ENCODE measurements at places on chromosomes 4 and X.

DNA sequence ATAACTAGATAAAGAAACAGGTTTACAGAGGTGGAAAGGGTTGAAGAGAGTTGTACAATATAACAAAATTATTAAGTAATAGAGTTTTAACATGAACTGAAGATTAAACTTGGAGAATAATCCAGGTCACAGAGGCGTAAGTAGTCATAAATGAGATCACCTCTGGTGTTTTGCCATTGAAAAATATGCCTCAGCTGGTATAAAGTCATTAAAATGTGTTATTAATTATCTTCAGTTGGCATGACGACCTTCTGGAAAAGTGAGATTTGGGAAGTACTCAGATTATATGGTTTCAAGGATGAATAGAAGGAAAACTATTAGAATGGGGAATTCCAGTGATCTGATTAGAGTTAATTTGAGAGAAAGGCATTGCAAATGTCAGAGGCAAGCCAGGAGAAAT, 237.5 kb upstream of the ANXA10 start:
- no peak for DNase-seq

GRCh38 chrX:1355131-1356046, 18.8 kb downstream of the IL3RA start:
- no peak for DNase-seq

DNA sequence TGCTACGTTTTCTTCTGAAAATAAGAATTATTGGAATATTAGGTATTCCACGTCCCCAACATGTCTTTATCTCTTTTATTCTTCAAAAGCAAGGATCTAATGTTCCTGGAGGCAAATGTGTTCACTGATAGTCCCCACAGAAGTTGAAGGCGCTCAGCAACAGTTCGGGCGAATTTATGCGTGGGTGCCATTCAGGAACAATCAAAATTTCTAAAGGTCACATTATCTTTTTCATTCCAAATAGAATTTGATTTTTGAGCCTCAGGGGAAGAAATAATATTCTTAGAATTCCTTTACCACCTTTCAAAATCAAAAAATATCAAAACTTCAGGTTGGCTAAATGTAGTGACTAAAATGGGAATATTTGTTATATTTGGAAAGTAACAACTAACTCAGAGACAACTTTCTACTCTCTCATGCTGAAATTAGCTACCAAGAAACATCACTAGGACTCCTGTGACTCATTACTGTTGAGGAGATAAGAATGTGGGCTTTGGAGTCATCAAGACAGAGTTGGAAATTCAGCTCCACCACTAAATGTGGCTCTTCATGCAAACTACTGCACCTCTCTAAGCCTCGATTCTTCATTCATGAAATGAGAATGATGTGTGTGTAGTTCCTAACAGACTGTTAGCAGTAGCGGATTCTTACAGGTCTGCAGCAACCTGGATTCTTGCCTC, 72.3 kb upstream of the KIT start:
- DNase-seq: no peak

- no peak for DNase-seq
Measured at GRCh38 chrX:25012433-25012735, 3.4 kb downstream of the ARX start.

DNA sequence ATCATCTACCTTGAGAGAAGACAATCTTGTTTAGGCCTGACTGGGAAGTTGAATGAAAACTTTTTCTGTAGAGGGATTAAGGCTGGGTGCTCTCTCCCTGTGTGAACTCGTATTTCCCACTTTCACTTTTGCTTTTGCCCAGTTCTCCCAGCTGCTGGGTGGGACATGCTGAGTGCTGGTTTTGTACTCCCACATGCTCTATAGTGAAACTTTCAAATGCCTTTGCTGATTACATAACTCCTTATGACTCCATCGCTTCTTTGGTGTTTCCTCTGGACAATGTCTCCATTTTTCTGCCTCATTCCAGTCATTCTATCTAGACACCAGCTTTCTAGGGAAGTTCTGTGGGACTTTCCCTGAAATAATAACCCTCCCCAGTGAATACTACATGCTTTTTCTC, 100.5 kb downstream of the CLNK start:
- DNase-seq: peak; percentile 32

DNA sequence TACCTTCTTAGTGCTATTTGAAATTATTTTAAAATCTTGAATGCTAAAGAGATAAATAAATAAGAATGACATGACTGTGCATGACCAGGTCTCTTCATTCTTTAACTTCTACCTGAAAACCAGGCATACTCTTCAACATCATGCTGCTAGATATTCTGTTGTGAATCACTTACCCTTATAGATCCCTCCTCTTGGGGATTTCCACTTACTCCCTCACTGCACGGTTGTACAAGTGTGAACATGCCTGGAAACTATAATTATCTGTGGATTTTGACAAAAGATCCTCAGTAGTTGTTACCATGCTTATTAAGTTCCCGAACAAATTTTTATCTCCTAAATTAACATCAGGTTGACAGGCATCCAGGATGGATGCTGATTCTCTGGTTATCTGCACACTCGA, 54.3 kb downstream of the ADGRL3 start:
- DNase-seq: no peak

GRCh38 chr4:127000846-127001245, 631.9 kb upstream of the INTU start:
- DNase-seq: no peak

DNA sequence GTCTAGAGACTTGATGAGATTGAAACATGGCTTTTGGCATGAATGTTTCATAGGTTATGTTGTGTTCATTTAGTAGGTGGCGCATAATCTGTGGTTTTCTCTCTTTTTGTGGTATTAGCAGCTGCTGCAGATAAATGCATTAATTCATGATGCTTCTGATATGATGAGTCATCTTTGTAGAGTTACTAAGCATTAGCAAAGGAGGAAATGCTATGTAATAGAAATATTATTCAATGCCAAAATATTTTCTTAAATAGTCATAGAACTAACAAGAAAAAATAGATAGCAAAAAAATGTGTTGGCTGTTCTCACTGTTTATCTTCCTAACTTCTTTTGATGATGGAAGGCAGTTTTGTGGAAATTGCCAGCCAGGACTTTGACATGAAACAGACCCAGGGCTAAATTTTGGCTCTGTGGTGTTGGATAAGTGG, 3.6 kb downstream of the ZXDB start:
- DNase-seq: no peak

GRCh38 chr4:124526769-124527168, 185.8 kb downstream of the ANKRD50 start:
- DNase-seq: no peak

GRCh38 chrX:31366041-31366440, 294.2 kb upstream of the FTHL17 start:
- no peak for DNase-seq

DNA sequence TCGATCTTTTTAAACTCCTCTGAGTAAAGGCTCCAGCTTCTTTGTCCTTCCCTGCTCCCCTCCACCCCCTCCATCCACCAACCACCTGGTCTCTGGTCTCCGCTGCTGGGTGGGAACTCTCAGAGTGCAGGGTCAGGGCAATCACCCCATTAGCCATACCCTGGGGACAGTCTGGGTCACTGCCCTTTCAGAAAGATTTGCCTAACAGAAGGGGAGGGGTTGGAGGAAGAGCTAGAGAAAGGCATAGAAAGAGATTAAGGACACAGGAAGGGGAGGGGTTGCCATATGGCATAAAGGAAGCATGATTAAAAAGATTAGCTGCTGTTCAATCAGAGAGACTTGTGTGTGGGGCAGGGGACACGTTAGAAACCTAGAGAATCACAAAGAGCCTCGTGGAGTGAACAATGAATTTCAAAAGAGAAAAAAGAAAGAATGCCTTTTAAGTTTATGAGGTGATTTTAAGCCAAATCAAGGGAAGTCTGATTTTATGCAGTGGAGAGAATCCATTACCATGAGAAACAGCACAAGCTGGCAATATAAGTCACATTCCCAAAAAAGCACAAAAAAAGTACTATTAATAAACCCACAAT, 115.5 kb upstream of the ACSL4 start:
- DNase-seq: no peak

- no peak for DNase-seq
Measured at GRCh38 chrX:1464971-1465285, 12.2 kb upstream of the ASMTL start.

DNA sequence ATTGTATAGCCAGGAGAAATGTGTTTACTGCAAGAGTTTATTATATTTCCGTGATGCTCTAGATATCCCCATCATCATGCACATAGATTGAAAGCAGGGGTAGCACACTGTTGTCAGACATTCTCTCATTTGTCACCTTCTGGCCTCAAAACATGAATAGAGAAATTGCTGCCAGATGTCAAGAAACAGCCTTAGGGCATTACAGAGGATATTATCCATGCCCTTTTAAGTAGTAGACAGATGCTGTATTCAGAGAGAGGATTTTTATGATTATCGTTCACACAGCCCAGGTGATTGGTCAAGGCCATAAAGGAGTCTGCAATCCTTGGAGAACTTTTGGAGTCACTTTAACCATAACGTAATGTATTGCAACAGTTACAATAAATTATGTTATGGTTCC, 1961.5 kb upstream of the TENM3 start:
- no peak for DNase-seq

GRCh38 chr4:65665771-65666523, 4.3 kb downstream of the EPHA5 start:
- DNase-seq: no peak

GRCh38 chr4:111399623-111400022, 745.6 kb upstream of the FAM241A start:
- peak; percentile 24 for DNase-seq

DNA sequence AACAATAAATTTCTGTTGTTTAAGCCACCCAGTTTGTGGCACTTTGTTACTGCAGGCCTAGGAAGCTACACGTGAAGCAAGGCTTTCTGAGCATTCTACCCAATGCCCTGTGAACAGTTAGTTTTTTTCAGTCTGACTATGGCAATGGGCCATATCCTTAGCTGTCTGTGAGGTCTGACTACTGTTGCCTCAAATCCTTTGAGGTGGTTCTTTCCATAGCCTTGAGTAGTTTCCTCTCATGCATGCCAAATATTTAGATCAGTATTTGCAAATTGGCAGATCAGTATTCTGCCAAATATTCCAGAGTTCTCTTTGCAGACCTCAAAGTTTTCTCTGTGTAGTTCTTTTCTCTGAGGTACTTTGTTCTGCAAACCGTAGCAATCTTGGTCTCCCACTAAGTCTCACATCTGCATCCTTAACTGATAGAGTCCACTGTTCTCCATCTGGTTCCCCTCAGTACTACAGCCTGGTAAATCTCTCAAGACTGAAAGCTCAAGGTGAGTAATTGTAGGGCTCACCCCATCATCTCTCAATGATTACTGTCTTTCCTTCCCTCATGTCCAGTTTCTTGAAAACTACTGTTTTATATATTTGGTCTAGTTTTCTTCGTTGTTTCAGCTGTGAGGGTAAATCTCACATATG, 984.9 kb upstream of the INTU start:
- no peak for DNase-seq

- no peak for DNase-seq
Measured at GRCh38 chr4:123588631-123589241, 192.1 kb downstream of the SPRY1 start.

DNA sequence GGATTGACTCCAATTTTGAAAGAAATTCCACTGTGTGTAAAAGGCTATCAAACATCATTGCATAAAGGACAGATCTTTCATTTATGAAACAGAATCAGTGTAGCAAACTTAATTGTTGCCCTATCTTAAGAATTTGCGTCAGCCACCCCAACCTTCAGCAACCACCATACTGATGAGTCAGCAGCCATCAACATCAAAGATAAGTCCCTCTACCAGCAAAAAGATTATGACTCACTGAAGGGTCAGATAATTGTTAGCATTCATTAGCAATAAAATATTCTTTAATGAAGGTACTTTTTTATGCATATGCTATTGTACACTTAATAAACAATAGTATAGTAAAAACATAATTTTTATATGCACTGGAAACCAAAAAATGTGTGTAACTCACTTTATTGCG, 15.8 kb upstream of the GRSF1 start:
- no peak for DNase-seq

DNA sequence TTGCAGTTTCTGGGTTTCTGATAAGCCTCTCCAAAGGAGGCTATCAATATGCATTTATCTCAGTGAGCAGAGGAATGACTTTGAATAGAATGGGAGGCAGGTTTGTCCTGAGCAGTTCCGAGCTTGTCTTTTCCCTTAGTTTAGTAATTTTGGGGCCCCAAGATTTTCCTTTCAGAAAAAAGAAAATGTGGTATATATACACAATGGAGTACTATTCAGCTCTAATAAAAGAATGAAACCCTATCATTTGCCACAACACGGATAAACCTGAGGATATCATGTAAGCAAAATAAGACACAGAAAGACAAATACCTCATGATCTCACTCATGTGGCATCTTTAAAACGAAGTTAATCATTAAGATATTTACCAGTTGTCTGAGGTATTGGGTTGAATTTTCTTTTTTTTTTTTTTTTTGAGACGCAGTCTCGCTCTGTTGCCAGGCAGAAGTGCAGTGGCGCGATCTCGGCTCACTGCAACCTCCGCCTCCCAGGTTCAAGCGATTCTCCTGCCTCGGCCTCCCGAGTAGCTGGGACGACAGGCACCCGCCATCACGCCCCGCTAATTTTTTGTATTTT, 540 bp downstream of the ZNF721 start:
- no peak for DNase-seq

DNA sequence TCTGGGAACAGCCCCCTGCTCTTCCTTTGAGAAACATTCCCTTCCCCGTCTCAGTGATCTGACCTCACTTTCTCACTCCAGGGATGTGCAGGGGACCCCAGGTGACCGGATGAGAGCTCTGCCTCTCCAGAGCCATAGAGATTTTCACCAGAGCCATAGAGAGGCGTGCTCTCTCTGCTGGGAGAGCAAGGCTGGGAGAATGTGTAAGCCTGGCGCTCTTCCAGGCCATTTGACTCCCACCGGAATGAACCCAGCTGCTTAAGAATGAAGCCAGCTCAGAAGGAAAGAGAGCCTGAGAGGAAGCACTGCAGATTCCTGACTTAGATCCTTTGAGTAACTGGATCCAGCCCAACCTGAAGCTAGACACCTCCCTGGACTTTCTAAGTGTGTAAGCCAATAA, 106.4 kb downstream of the DHX15 start:
- peak; percentile 55 for DNase-seq

DNA sequence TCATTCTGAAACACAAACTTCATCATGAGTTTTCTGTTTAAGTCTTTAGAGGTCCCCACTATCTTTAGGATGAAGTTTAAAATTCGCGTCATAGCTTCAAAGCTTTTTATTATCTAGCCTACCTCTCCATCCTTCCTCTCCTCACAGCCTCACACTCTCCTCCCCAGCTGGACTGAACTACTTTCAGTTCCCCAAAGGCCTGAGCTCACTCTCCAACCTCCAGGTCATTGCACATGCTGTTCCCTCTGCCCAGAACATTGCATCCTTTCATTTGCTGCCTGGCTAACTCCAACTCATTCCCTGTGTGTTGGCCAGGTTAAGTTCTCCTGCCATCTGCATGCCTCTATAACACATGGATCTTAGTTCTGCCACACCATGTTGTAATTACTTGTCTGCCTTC, 2.9 kb upstream of the OTUD5 start:
- DNase-seq: no peak

GRCh38 chr4:3257556-3258482, 8.9 kb downstream of the MSANTD1 start:
- no peak for DNase-seq
